MCF 10A (cell line): ENCODE measurements at places on chromosomes 1 and 21. TPM values are rescaled to one million over a fixed set of nuclear protein-coding genes. Genes with fewer than 3 reads are reported as not detected.
A peak's percentile ranks its signal among the peaks of the same experiment; 100 is the strongest.

The FMO5 gene
- 0.72 and 0.86 TPM in 2 replicates for total RNA-seq

The CD1B gene
- not detected in 2 replicates for total RNA-seq

DNA sequence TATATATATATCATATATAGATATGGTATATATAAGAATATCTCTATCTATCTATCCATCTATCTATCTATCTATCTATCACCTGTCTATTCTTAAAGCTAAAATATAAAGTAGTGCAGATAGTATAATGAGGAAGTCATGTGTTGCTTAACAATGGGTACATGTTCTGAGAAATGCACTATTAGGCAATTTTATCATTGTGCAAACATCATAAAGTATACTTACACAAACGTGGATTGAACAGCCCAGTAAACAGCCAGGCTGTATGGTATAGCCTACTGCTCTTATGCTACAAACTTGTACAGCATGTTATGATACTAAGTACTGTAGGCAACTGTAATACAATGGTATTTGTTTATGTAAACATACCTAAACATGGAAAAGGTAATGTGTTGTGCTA is 621.0 kb upstream of the NCAM2 start:
- peak; percentile 17 for DNase-seq

The SPRR2D gene
- 430 and 1,071 TPM in 2 replicates for total RNA-seq

- DNase-seq, result no peak
Measured at GRCh38 chr1:156859523-156860112, 701 bp upstream of the INSRR start.

DNA sequence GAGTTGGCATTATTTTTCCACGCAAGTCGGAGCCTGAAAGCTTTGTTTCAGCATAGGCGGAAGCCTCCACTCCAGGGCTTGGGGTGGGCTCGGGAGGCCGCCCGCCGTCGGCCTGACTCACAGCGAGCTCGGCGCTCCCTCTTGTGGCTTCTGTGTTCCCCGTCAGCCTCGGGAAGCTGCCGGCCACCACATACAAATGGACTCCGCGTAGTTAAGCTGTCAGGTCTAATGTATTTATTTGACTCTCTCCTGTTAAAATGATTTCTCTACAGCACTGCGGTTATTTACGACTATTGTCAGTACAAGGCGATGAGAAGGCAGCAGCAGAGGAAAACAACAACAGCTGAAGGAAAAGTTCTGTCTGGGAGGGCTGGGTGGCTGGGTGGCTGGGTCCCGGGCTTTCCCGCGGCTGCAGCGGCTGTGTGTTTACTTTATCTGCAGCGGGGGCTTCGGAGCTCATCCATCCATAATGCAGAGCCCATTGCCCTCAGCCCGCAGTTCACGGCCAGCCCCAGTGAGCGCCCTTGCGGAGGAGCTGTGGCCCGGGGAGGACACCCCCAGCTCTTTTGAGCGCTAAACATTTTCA is 375.7 kb upstream of the CAMK1G start:
- DNase-seq, result peak; percentile 83

GRCh38 chr1:26034504-26035202 is 11.3 kb downstream of the SLC30A2 start:
- no peak for DNase-seq

DNA sequence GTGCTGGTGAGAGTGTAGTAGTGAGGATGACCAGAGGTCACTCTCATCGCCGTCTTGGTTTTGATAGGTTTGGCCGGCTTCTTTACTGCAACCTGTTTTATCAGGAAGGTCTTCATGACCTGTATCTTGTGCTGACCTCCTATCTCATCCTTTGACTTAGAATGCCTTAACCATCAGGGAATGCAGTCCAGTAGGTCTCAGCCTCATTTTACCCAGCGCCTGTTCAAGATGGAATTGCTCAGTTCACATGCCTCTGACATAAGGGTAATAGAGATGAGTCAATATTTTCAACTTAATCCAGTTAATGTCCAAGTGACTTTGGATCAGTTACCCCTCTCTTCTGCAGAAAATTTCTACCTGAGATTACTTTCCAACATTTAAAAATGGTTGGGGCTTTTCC is 4.6 kb downstream of the NID1 start:
- DNase-seq, result no peak

DNA sequence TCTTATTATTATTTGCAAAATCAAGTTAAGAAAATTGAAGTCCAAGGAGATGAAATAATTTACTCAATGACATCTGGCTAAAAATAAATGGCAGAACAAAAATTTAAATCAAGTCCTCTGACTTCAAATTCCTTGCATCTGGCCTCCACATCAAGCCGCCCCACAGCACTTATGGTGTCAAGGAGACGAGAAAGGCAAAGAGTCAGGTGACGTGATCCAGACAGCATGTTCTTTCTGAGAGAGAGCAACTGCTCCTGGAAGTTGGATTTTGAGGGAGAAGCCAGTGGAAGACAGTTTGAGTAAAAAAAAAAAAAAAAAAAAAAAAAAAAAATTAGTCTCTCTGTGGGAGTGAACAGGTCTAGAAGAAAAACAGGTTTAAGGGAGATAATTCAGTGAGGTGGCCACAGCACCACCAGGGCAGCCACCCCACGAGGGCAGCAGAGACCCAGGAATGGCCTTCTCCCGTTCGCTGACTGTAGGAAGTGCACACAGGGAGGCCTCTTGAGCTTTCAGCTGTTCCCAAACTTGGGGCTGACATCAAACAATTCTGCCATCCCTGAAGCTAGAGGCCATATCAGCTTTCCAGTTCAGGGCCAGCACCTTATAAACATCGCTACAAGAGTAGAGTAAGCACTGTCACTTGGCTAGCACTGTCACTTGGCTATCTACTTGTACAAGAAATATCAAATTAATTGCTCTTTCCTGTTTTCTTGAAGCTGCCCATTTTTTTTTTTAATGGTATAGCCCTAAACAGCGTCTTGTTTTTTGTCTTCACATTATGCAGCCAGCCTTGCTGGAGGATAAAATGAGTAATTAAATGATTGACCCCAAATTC is 7.8 kb downstream of the C1orf162 start:
- peak; percentile 64 for DNase-seq

DNA sequence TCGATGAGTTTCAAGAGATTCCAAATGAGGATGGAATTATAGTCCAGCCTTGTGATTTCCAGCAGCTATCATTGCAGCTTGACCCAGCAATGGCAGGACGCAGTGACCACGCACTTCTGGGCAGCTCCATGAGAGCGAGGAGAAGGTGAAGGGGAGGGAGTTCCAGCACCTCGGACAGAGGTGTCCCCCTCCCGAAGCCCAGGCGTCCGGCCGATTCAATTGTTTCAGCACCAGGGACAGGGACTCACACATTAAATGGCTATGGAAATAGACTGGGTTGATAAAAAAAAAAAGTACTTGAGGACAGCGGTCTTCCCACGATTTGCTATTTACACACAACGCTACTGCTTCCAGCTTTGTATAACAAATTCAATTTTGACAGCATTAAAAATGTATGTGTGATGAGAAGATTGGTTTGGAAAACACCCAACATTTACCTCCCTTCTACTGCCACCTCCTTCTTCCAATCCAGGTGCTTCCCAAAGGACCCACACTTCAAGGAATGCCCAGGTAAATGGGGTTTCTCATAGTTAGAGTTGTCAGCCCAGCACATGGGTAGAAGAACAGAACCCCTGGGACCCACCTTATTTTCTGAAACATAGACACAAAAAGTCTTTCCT is 71.8 kb downstream of the DISP3 start:
- peak; percentile 91 for DNase-seq

DNA sequence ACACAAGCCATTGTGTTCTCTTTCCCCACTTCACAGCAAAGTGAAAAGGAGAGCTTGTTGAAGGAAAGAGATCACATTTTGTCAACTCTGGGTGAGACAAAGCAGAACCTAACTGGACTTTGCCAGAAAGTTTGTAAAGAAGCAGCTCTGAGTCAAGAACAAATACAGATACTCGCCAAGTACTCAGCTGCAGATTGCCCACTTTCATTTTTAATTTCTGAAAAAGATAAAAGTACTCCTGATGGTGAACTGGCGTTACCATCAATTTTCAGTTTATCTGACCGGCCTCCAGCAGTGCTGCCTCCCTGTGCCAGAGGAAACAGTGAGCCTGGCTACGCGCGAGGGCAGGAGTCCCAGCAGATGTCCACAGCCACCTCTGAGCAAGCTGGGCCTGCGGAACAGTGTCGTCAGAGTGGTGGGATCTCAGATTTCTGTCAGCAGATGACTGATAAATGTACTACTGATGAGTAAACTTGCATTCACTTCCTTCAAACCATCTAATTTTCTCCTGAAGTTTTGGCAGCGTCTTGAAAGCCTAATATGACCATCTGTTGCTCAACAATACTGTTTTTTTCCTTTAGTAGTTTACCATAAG is 43.7 kb downstream of the BACH1 start:
- peak; percentile 94 for DNase-seq

DNA sequence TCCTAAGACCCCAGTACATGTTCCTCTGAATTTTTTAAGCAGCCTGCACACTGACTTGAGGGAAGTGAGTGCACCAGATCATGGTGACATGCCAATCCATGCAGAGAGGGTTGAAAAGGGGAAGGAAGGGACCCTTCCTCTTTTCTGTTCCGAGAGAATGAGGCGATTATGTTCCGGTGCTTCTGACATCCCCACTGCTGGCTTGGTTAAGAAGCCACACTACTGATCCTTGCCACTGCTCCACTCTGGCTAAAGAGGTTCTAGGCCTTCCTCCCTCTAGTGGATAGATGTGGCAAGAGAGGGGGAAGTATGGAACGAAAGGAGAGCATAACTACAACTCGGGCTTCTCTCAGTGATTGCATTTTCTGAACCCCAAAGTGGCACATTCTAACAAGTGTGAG is 1.8 kb upstream of the CYB5R1 start:
- peak; percentile 85 for DNase-seq
